AG20443 (cell line): ENCODE measurements at places on chromosomes 13 and 19.

DNA sequence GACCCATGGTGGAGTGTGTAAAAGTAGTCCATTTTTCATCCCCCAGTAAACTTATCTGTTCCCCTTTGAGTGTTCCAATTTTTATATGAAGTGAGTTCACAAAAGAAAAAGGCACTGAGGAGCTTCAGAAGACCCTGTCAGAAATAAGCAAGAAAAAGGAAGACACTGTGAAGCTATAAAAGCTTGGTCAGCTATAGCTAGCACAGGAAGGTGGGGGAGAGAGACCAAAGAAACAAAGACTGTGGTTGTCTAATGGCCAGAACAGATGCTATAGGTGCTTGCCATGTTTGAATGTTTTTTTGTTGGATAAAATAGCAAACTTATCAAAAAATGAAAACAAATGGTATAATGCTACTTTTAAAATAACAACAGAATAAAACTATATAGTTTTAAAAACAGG, 46.5 kb downstream of the RCBTB2 start:
- DNase-seq: no peak

GRCh38 chr19:3580156-3580934, 4.9 kb upstream of the GIPC3 start:
- peak; percentile 81 for DNase-seq

DNA sequence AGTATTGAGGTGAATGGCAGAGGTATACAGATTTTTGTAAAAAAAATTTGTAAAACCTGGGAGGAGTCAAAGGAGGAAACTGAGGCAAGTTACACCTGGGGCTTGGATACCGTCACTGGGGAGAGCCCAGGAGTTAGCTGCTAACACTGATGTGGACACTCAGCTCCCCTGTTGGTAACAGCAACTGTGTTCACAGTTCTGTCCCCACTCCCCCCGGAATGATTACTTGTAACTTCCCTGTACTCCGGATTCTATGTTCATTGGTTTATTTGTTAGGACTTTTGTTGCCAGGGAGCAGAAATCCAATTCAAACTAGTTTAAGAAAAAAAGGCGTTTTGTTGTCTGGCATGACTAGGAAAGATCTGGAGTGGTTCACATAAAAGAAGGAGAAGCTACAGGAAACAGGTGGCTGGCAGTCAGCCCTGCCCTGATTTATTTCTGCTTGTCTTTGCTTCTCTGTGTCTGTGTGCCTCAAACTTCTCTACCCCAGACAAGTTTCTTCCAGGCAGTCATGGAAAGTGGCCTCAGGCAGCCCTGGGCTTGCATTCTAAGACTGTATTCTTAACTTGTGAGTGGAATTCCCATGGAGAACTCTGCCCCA, 2.3 kb upstream of the GPR12 start:
- DNase-seq: no peak

DNA sequence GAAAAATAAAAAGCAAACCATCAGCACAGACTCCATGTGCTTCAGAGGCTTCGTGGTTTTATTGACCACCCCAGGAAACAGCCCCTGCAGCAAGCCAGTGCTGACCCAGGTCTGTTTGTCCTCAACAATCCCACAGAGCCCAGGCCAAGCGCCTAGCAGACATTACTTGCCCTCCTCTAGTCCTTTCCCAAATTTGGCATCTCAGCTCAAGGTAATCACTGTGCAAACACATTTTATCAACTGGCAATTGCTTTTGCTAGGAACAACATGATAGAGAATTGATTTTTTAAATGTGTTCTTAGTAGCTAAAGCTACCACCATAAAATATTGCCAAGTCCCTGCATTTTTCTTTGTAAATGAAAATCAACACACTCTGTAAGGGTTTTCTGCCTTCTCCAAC, 121.8 kb downstream of the STOML3 start:
- DNase-seq: no peak

GRCh38 chr19:12924621-12925310, 5.7 kb upstream of the SYCE2 start:
- DNase-seq: no peak

- no peak for DNase-seq
Measured at GRCh38 chr13:38265132-38265497, 84.5 kb upstream of the UFM1 start.

GRCh38 chr13:42615691-42616090, 41.7 kb downstream of the TNFSF11 start:
- no peak for DNase-seq

DNA sequence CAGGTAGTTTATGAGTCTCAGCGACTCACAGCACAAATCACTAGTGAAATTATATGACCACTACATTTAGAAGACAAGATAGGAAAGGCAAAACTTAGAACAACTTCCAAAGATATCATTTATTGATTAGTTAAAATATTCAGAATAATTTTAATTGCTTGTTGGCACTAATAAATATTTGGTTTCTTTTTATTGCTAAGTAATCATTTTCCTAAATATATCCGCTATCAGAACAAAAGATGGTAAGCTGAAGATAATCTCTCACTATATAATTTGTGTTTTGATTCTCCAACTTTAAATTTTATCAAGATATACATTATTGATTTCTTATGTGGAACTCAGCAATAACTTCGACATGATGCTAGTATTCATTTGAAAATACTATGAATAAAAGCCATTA, 248.5 kb downstream of the DIAPH3 start:
- no peak for DNase-seq

DNA sequence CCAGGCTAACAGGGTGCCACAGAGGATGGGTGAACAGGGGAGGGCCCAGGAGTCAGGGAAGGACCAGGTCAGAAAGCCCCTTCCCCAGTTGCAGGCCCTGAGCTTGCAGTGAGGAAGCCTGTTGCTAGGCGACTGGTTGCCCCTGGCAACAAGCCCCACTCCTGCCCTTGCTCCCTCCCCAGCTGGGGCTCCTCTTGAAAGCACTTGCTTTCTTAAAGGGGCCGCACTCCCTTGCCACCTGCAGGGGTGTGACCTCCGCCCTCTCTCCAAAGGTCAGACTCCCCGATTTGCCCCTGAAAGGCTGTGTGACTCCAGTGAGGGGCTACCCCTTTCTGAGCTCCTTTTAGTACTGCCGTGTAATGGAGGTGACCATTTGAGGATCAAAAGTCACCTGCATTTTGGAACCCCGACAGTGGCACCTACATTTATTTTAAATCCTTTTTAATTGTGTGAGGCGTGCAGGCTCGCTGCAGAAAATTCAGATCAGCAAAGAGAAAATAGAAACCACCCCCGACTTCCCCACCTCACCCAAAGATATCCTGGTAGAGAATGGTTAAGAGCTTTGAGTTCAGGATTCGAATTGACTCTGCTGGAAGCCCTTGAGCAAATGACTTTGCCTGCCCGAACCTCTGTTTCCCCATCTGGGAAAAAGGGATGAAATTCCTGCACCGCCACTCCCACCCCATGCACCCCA, 4.8 kb downstream of the FCHO1 start:
- DNase-seq: peak; percentile 38

- DNase-seq: no peak
Measured at GRCh38 chr13:52931131-52931530, 82.7 kb upstream of the PCDH8 start.

DNA sequence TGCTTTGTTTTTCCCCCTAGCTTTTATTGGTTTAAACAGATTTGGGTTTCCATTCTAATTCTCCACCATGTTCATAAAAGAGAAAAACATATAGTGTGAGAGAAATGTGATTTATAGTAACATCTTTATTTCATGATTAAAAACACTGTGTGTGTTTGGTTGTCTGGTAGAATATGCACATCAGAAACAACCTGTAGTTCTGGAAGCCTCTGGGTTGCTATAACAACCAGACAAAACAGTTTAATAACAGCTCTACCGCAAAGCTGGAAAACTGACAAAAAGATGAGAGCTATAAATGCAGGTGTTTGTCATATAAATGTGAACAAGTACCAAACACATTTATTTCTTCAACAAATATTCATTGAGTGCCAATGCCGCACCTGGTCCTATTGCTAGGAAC, 9.8 kb downstream of the KBTBD6 start:
- DNase-seq: no peak

GRCh38 chr19:44587963-44588770, 25.2 kb upstream of the IGSF23 start:
- DNase-seq: peak; percentile 50

DNA sequence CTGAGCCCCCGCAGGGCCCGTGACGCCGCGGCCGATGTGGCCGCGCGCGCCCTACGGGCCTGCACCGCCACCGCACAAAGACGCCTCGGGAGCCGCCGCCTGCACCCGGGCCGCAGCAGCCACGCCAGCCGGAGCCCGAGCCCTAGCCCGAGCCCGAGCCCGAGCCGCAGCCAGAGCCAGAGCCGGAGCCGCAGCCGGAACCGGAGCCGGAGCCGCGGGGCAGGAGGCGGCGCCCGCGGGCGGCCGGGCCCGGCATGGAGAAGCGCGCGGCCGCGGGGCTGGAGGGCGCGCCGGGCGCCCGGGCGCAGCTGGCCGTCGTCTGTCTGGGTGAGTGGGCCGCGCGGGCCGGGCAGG, 379 bp downstream of the LRP3 start:
- peak; percentile 59 for DNase-seq

GRCh38 chr13:58480061-58480460, 848.5 kb downstream of the PCDH17 start:
- DNase-seq: no peak

DNA sequence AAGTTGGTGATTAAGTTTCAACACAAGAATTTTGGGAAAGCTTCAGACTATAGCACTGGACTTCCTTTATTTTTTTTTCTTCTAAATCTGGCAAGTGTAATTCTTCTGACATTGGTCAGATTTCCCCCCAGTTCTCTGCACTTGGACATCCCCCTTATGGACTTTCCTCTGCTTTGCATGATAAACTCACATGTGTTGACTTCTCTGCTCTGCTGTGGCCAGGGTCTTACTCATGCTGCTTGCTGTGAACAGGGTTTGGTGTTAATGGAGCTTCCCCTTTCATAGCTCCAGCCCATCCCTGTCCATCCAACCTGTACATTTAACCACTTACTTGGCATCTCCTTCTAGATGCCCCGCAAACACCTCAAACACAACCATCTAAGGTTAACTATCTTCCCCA, 70.5 kb upstream of the SPATA13 start:
- DNase-seq: no peak

- DNase-seq: peak; percentile 59
Measured at GRCh38 chr19:38718747-38719543, 25.3 kb downstream of the CAPN12 start.

DNA sequence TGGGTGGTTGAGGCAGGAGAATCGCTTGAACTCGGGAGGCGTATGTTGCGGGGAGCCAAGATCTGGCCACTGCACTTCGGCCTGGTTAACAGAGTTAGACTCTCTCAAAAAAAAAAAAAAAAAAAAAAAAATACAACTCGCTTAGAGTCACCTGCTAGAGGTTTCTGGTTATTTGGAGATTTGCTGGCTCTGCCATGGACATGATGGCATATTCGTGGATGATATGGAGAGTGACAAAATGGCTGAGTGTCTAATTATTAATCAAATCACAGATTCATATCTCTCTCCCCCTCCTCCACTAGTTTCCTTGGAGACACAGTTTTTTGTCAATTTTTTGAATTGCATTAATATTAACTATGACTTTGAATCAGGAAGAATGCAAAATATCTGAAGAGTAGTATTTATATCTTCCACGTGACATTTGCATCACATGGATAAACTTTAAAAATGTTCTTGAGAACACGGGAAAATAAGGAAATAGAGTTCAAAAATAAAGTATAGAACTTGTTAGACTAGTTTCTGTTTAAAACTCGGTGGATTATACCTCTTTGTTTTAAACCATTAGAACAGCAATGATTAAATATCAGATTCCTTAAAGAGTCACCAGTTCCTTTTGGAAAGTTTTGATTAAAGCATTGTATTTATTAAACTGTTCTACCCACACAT, 47.8 kb downstream of the KLF5 start:
- DNase-seq: no peak

DNA sequence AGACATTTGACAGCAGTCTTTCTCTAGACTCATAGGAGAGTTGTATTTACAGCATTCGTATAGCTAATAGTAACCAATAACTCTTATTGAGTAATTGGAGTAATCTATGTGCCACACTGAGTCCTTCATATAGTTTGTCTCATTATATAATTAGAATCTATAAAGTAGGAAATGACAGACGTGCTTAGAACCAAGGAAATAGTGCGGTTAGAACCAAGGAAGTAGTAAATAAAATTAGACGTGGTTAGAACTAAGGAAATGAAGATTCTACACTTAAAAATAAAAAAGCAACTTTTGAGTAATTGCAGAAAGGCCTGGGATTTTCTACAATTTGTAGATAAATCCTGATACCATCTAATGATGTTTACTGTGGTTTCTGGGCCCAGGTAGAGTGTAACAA, 107.8 kb upstream of the TNFSF11 start:
- no peak for DNase-seq

GRCh38 chr19:9914001-9914314, 22.4 kb downstream of the OLFM2 start:
- peak; percentile 46 for DNase-seq

DNA sequence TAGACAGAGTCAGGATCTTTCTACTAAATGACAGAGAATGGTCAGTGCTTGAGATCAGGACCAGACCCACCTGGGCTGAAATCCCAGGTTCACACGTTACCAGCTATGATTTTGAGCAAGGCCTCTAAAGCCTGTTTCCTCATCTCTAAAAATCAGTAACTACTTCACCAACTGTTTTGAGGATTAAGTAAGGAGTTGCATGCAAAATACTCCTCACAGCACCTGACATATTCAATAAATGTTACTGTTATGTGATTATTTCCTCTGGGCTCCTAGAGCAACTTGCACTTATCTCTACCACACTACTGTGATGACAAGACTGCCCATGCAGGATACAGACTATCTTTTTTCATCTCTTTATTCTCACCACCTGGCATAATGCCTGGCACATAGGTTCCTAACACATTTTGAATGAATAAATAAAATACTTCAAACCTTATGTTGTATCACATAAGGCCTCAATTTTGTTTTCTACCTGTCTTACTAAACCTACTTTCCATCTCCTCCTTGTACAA, 1.8 kb downstream of the KATNAL1 start:
- DNase-seq: no peak

- DNase-seq: no peak
Measured at GRCh38 chr13:101262306-101262705, 154.0 kb downstream of the NALCN start.

DNA sequence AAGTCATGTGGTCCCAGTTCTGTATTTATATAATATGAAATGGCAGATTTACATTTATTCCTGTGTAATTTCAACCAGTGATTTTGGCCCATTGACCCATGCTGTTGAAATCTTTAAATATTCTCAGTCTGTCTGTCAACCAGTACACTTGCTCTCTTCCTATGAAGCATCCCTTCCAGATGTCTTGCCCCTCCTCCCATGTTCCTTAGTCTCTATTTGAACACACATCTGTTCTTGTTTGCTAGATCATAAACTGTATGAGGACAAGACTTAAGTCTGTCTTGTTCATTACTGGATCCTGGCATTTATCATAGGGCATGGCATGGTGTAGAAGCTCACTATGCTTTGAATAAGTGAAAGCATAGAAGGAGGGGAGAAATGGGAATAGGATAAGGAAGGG, 34.9 kb downstream of the STARD13 start:
- no peak for DNase-seq

DNA sequence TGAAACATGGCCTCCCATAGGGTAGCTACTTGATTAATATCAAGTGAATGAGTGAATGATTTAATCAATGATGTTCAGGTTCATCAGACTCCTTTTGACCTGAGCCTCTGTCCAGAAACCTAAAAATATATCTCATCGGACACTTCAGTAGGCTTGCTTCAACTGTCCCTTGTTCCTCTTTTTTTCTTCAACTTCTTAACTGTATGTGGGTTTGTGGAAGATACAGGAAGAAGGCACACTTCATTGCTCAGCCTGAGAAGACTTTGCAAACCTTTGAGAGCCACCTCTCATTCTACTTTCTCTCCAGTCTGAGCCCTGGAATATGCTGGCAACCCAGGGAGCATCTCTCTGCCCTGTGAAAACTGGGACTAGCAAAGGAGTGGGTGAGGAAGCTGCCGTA, 557.0 kb downstream of the FGF9 start:
- no peak for DNase-seq

GRCh38 chr19:46919324-46919723, 58.5 kb downstream of the ARHGAP35 start:
- DNase-seq: no peak
